SK-MEL-5 (cell line): ENCODE measurements at places on chromosomes 12 and 14.

GRCh38 chr14:23025151-23025814, 9.4 kb downstream of the PSMB5 start:
- no peak for DNase-seq

GRCh38 chr12:120855823-120856588, 48.2 kb downstream of the SPPL3 start:
- no peak for DNase-seq

DNA sequence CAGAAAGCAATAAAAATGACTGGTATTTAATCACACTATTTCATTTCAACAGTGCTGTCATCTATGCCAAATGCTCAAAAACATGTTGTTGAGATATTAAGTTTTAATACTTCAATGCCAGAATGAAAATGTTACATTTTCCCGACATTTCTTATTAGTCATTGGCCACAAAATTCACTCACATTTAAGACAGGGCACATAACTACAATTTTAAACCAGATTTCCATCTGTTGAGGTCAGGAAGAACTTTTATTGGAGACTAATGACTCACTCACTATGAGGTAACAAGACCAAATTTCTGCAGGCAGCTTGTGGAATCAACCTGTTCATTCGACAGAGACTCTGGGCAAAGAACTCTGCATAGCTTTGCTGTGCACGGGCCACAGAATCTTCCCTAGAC, 36.8 kb downstream of the PPTC7 start:
- DNase-seq = no peak

DNA sequence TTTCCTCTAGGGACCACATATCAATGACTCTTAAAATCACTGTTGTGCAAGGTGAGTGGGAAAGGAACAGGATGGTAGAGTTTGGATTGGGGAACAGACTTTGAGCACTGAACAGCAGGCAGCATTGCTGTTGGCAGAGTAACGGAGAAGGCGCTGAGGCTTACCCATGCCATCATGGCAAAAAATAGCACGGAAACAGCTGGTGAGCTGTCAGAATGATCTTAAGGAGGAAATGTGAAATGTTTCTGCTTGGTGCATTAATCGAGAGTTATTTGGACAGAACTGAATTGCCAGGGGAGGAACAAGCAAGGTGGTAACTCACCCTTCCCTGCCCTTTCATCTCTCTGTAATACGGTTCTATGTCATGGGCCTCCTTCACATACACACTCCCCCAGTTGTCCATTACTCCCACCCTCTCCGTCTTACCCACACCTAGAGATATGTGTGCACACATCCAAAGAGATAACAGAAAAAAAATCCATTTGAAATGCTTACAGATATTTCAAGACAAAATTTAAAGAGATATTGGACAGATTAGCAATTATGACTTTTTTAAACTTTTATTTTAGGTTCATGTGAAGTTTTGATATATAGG, 572.5 kb downstream of the DIO2 start:
- no peak for DNase-seq

GRCh38 chr14:57060276-57060955, 208.3 kb downstream of the EXOC5 start:
- no peak for DNase-seq

- no peak for DNase-seq
Observed at GRCh38 chr12:68207276-68207675, 18.3 kb downstream of the IL26 start.

- no peak for DNase-seq
Observed at GRCh38 chr12:95944108-95944704, 1.1 kb downstream of the AMDHD1 start.

- DNase-seq = no peak
Observed at GRCh38 chr14:100619396-100620254, 32.4 kb upstream of the BEGAIN start.

- no peak for DNase-seq
Observed at GRCh38 chr14:103897075-103897947, 30.9 kb upstream of the TDRD9 start.

DNA sequence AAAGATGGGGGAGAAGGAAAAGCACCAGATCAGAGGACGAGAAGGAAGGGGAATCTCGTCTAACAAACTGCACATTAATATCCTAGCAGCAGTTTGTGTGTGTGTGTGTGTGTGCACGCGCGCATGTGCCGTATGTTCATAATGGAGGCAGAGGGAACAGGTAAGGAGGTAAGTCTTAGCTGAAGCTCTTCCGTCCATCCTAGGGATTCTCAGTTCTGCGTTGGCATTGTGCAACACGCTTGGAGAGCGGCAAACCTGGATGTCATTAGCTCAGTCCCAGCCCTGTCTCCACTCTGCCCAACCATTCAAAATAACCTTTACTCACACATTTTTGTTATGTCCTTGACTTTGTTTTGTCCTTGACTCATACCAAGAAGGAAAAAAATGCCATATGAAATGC, 1.6 kb upstream of the C1R start:
- DNase-seq = no peak

- DNase-seq = no peak
Observed at GRCh38 chr14:68790644-68791077, 2.2 kb downstream of the ZFP36L1 start.

DNA sequence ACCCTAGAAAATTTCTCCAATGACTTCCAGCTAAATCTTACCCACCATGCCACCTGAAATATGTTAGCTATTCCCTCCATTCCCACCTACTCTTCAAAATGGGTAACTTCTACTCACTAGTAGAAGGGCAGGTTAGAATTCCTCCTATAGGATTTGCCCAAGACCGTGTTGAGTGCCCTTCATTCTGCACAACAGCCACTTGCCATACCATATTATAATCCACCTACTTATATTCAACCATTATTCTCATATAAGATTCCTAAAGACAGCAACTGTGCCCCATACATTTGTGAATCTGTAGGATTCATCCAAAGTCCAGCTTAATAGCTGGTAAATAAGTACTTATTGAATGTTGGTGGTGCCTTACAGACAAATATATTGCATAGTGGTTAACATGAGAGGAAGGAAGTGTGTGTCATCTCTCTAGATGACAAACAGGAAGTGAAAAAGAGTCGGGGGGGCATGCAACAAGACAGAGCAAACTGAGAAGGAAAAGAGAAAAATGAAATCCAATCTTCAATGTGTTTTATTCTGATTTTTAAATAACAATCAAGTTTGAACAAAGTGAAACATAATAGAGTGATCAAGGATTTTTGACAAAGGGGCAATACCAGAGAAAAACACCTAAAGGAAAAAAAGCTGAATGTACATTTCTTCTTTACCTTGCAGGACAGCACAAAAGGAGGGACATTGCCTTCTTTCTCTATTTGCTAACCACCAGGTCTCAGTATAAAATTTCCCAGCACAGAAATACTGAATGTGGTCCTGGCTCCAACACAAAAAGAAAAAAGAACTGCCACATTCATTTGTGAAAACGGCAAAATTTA, 389.3 kb upstream of the USP15 start:
- DNase-seq = no peak

DNA sequence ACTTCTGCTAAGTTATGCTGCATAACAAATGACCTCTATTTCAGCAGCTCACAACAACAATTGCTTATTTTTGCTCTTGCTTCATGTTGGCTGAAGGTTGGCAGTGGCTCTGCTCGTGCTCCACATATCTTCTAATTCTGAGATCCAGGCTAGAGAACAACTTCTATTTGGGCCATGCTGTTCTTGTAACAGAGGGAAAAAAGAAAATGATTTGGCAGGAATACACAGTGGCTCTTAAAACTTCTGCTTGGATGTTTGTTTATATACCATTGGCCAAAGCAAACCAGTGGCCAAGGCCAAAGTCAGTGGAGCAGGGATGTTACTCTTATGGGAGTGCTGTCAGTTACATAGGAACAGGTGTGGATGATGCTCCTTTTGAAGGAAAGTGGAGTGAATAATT, 32.1 kb downstream of the GPHN start:
- DNase-seq = no peak

GRCh38 chr12:20368651-20369304, 441 bp downstream of the PDE3A start:
- DNase-seq = peak; percentile 54

DNA sequence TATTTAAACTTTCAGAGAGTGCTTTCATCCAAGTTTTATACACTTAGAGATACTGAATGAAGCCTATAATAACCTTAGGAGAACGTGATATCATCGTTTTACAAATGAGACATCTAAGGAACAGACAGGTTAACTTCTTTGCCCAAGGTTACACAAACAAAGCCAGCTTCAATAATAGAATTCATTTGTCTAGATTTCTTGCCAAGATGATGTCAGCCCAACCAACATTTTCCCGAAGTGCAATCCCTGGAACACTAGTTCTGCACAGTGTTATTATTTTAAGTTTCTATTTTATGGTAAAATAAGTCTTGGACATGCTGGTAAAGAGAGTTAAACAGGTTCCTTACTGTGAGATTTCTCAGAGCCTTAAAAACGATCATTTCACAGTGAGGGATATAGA, 174.6 kb downstream of the SLC25A21 start:
- no peak for DNase-seq

- no peak for DNase-seq
Observed at GRCh38 chr12:31958569-31959160, 550 bp upstream of the RESF1 start.

- DNase-seq = no peak
Observed at GRCh38 chr14:101598571-101599233, 37.4 kb downstream of the DIO3 start.

- no peak for DNase-seq
Observed at GRCh38 chr14:69424149-69424923, 25.8 kb downstream of the SLC39A9 start.

- DNase-seq = peak; percentile 9
Observed at GRCh38 chr12:26471560-26471959, 276.2 kb downstream of the SSPN start.

GRCh38 chr14:73295198-73295796, 58.0 kb downstream of the PAPLN start:
- DNase-seq = peak; percentile 65

DNA sequence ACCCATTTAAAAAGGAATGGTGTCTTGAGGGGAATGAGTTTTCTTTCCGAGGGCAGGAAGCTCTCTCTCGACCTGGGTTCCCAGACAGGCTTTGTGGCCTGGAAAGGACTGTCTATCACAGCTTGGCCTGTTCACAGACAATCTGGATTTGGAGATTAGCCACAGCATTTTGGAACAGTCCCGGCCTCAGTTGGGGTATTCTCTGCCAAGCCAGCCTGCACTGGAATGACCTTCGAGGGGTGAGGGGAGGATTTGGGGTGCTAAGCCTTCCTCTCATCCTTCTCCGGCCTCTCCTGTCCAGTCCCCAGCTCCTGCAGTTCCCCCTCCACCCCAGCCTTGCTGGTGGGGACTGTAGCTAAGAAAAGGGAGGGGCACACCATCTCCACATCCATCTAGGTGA, 13.0 kb downstream of the TBX5 start:
- no peak for DNase-seq

GRCh38 chr12:116065606-116066005, 211.9 kb downstream of the MED13L start:
- no peak for DNase-seq

GRCh38 chr12:89062996-89063395, 289.3 kb downstream of the DUSP6 start:
- no peak for DNase-seq

- DNase-seq = no peak
Observed at GRCh38 chr12:119990382-119990874, 1.4 kb downstream of the BICDL1 start.

- DNase-seq = peak; percentile 50
Observed at GRCh38 chr12:188910-189621, 24.9 kb downstream of the SLC6A12 start.

DNA sequence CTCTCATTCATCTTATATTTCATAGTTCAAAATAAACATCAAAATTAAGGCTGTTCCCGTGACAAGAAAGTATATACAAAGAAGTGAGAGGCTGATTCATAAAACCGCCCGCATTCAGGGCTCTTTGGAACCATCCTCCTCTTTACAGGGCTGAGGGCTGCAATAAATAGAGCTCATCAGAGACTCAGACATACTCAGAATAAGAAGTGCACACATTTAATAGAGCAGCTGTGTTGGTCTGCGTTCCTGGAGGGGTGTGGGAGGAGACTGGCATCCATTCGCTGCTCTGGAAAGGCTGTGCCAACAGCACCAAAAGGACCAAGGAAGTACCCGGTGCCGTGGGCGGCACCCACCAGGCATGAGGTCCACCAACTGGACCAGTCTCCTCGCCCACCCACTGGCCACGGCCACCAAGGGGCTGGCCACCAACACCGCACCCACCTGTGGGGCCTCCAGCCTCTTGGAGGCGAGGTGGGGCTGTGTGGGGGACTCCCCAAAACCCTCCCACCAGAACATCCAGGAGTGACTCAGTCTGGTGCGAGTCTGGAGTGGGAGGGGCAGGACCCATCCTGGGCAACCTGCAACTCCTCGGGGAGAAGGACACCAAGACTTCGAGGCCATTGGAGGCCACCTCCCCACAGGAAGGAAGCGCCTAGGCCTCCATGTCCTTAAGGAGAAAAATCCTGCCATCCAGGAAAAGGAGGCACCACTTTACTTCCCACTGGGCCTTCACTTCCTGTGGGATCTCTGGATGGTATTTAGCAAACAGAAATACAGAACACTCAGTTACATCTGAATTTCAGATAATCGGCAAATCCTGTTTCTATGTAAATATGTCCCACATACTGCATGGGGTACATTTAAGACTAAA, 32.7 kb downstream of the VCPKMT start:
- DNase-seq = no peak

- DNase-seq = peak; percentile 78
Observed at GRCh38 chr12:127293507-127294310, 973.3 kb upstream of the TMEM132C start.

GRCh38 chr14:40271480-40271879, 839.2 kb upstream of the FBXO33 start:
- no peak for DNase-seq

GRCh38 chr12:30858471-30858870, 68.1 kb upstream of the TSPAN11 start:
- no peak for DNase-seq

DNA sequence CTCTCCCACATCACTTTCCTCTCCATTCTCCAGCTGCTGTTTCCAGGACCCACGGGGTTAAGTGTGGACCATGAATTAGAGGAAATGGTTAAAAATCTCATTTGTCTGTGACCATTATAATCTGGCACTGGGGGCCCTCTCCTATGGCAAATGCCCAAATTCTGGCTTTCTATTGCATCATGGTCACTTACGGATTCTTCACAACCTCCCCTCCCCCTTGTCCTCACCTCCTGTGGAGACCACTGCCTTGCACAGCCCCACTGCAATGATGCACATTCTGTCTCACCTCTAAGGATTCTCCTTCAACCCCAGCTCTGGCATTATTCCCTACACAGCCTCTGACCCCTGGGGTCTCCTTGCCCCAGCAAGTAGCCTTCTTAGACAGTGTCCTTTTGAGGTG, 18.9 kb downstream of the BCAT1 start:
- no peak for DNase-seq

DNA sequence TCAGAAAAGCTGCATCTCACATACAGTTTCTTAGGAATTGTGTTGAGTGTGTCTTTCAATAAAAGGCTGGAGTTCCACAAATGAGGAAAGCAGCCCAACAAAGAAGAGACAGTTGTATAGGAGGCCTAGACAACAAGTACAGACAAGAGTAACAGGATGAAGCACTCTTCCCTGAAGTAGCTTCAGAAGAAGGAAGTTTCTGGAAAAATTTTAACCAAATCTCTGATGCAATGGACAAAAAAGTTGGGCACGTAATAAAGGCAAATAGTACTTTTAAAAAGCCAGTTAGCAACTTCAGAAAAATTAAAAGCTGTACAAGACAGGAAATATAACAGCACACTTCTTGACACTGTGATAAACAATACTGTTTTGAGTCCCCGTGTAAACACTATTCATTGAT, 134.1 kb upstream of the PLEKHG7 start:
- DNase-seq = no peak
